ENCODE measurements at places on chromosomes 16 and 17.
A peak's percentile ranks its signal among the peaks of the same experiment; 100 is the strongest.

GRCh38 chr17:29005936-29006511 is at the start of gene SEZ6:
TSS of gene SEZ6 (minus strand) at chr17:29006033. CDS start at chr17:29005869, 164 bp downstream.
- peak; percentile 72 for DNase-seq

- no peak for DNase-seq
Observed at GRCh38 chr17:5516060-5516792, 29.9 kb downstream of the MIS12 start.

- no peak for DNase-seq
Observed at GRCh38 chr17:78857266-78857665, 16.7 kb upstream of the USP36 start.

DNA sequence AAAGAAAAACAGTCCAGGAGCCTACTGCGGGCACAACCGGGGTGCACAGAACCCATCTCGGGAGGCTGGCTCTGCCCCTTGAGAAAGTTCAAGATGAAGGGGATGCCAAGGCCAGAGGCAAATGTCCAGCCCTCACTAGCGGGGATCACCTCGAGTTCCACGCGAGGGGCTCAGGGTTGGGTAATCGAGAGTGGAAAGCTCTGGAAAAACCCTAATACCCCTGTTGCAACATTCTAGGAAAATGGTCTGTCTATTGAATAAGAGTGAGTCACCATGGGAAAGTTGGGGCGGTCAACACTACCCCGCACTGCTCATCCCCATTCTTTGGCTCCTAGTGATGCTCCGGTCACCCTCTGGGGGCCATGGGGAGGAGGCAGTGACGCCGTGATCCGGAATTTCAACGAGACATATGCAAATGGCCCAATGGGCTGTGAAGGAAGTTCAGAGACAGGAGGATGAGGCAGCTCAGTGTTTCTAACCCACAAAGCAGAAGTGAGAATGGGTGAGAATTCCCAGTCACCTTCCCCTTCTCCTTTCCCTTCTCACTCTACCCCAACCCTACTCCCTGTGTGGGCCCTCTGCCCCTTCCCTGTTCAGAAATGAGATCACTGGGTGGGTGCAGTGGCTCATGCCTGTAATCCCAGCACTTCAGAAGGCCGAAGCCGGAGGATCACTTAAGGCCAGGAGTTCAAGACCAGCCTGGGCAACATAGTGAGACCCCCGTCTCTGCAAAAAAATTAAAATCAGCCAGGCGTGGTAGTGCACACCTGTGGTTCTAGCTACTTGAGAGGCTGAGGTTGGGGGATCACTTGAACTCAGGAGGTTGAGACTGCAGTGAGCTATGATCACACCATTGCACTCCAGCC is 22.4 kb downstream of the SOCS3 start:
- DNase-seq: no peak

- no peak for DNase-seq
Observed at GRCh38 chr16:57614944-57615343, 13.5 kb upstream of the ADGRG1 start.

DNA sequence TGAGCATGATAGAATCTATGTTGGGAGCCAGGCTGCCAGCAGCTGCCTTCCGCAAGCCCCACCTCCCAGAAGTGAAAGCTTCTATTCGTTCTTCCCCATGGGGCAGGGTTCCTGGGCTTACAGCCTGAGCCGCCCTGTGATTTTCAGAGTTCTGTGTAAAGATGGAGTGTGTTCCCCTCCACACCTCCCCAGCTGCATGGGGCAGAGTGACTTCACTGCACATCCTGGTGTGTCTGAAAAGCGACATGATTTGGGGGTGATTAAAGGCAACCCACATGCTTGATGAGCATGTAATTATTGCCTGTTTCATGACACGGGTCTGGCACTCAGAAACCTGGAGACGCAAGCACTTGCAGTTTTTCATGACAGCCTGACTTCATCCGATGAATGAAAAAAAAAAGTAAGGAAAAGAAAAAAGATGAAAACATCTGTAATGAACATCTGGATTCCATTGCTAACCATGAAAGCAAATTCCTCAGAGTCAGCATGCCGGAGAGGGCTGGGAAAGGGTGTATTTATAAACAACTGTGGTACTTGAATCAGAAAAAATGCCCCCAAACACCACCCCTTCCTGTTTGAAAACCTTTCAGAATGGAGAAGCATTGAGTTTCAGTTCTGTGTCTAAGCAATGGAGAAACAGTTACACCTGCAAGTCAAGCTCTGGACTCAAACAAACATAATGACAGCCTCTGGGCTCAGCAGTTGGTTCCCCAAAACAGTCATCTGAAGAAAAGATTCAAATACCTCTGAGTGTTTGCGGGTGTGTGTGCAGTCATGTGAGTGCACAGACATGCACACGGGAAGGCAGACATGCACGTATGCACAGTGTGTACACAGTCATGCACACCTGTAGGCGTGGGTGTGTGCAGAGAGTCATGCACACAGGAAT is 266.0 kb downstream of the ENGASE start:
- DNase-seq: no peak

- no peak for DNase-seq
Observed at GRCh38 chr17:8841844-8842243, 25.6 kb downstream of the PIK3R6 start.

GRCh38 chr17:8160741-8161221 is 2.0 kb downstream of the VAMP2 start:
- no peak for DNase-seq

GRCh38 chr17:50638606-50638965 is 3.9 kb downstream of the ABCC3 start:
- no peak for DNase-seq

- DNase-seq: no peak
Observed at GRCh38 chr16:57469917-57470470, 7.5 kb downstream of the POLR2C start.

- no peak for DNase-seq
Observed at GRCh38 chr16:4869147-4869805, 22.0 kb downstream of the UBN1 start.

GRCh38 chr16:76278980-76279379 is 1.8 kb downstream of the CNTNAP4 start:
- no peak for DNase-seq

DNA sequence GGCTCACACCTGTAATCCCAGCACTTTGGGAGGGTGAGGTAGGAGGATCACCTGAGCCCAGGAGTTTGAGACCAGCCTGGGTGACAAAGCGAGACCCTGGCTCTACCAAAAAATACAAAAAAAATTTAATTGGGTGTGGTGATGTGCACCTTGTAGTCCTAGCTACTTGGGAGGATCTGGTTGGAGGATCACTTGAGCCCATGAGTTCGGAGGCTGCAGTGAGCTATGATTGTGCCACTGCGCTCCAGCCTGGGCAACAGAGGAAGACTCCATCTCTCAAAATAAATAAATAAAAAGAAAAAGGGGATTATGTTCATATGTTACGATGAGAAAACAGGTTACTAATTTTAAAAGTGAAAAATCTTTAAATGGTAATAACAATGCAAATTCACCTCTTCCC is 996 bp downstream of the MLKL start:
- DNase-seq: no peak

- DNase-seq: no peak
Observed at GRCh38 chr16:81517629-81518438, 73.2 kb downstream of the CMIP start.

DNA sequence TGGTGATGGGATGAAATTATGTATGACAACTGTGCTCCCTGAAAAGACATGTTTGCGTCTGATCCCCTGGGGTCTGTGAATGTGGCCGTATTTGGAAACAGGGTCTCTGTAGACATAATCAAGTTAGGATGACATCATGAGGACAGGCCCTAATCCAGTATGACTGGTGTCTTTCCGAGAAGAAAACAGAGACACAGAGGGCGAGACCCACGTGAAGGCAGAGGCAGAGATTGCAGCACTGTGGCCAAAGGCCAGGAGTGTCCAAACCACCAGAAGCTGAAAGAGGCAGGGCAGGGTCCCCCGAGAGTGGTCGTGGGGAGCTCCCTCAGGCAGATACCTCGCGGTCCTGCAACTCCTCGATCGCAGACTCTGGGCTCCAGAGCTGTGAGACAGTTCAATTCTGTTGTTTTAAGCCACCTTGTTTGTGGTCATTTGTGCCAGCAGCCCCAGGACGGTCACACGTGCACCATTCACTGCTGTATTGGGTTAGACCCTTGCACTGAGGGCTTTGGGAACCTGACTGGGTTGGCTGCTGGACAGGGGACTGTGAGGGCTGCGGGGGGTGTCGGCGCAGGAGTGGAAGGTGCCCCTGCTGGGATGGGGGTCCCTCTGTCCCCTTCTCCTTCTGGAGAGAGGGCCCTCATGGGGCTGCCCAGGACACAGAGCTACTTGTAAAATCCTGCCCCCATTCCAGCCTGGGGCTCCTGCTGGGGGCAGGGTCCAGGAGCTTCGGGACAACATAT is 27.7 kb downstream of the METRNL start:
- DNase-seq: no peak

GRCh38 chr17:28189667-28190066 is 129.3 kb upstream of the TMEM97 start:
- no peak for DNase-seq

- no peak for DNase-seq
Observed at GRCh38 chr16:72312828-72313227, 140.9 kb upstream of the PMFBP1 start.

GRCh38 chr16:7744546-7745264 is 412.1 kb downstream of the RBFOX1 start:
- no peak for DNase-seq

GRCh38 chr17:57714665-57715180 is 30.4 kb downstream of the CCDC182 start:
- no peak for DNase-seq

DNA sequence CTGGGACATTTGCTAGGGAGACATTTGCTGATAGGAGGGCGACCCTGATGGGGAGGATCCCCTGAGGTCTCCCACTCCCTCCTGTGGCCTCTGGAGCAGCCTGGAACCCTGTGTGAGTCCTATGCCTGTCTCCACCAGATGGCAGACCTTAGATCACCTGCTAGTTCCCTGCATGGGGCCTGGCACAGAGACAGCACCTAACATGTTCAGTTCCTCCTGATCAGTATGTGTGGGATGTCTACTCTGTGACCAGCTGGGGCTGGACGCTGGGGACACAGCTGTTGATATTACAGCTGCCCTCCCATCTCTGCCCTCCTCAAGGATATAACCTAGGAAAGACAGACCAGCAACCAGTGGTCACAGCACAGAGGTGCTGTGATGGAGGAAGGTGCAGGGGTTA is 1.1 kb upstream of the ADCY7 start:
- DNase-seq: no peak

GRCh38 chr17:59165933-59166342 is 10.4 kb downstream of the PRR11 start:
- no peak for DNase-seq

GRCh38 chr17:9192010-9192409 is 170.7 kb downstream of the NTN1 start:
- DNase-seq: no peak

- DNase-seq: no peak
Observed at GRCh38 chr16:75288181-75288580, 36.8 kb upstream of the BCAR1 start.

GRCh38 chr16:10368969-10369551 is 16.8 kb upstream of the ATF7IP2 start:
- no peak for DNase-seq

GRCh38 chr17:43171586-43172487 is 823 bp downstream of the NBR1 start:
- no peak for DNase-seq

DNA sequence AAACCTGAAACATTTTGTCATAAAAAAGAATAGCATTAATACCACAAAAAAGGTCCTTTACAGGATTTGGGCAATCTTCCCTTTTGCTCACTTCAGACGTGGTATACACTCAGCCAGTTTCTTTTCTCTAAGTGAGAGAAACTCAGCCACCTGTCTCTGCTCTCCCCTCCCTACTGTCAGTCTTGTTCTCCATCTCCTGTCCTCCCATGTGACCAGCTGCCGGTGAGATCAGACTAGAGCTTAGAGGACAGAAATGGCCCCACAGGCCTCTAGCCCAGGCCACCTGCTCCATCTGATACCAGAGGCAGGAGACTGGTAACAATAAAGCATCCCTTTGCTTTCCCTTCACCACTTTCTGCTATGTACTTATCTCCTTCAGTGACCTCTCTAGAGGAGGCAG is 34.9 kb downstream of the CMC2 start:
- no peak for DNase-seq

DNA sequence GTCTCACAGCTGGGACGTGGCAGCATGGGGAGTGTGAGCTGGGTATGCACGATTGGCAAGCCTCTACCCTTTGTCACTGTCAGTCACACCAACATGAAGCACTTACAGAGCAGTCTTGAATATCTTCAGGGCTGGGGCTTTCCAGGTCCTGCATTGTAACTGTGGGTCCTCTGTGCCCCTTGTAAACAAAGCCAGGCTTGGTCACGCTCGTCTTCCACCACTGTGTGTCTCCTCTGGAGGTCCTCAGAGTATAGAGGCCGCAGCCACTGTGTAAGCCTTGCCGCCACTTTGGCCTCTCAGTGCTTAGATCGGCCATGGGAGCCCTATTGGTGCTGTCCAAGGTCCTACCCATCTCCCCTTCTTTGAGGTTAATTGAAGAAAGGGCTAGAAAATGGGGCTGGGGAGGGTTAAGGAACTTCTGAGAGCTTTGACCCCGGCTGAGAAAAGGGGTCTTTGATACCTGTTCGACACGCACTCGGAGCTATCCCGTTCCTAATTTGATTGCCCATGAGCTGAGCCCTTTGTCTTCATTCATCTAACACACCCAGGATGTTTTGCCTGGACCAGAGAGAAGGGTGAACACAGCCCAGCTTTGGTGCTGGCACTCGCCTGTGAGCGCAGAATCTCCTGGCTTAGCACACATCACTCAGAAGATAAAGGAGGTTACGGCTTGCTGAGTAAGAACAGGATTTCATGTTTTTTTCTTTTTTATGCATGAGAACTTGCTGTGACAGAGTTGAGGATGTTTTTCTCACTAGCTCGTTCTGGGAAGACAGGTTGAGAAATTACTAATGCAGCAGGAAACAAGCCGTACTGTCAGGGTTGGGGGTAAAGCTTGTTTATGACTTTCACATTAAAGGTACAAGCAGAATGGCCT is 267.9 kb downstream of the CPPED1 start:
- DNase-seq: no peak

GRCh38 chr16:22971346-22971924 is 157.5 kb downstream of the HS3ST2 start:
- no peak for DNase-seq

DNA sequence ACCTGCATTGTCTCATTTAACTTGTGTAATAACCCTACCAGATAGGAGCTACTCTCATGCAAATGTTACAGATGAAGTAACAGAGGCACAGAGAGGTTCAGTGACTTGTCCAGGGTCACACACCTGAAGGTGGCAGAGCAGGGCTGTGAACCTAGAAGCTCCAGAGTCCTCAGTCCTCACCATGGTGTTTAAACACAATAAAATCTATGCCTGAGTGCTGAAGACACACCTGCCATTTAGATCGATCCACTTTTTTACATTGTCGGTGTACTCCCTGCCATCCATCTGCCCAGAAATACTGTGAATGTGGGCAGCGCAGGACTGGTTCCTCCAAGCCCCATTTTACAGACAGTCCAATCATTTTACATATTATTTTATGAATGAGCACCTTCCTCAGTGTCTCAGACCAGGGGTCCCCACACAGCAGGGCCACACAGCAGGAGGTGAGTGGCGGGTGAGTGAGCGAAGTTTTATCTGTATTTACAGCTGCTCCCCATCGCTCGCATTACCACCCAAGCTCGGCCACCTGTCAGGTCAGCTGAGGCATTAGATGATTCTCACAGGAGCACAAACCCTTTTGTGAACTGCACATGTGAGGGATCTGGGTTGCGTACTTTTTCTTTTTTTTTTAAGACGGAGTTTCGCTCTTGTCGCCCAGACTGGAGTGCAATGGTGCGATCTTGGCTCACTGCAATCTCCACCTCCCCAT is 5.6 kb downstream of the IL4R start:
- no peak for DNase-seq
